ENCODE measurements at places on chromosomes 3 and 15.

- DNase-seq: no peak
Observed at GRCh38 chr3:127371334-127371733, 83.5 kb upstream of the PRR20G start.

DNA sequence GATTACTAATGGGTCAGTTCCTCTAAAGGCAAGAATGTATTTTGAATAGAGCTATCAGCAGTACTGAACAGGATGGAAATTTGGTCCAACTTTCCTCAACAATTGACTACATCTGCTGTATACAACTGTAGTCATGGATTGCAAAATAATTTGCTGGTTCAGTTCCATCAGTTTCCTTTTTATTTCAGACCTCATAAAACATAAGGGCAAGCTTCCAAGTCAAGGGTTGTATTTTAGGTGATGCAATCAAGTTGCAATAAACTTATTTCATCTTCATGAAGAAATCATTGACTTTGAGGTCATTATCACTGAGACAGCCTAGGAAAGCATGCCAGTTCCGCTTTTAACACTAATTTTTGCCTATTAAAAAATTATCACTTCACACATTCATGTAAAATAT, 90.4 kb upstream of the TSEN2 start:
- DNase-seq: no peak

GRCh38 chr3:131561511-131561910, 58.7 kb upstream of the MRPL3 start:
- no peak for DNase-seq

DNA sequence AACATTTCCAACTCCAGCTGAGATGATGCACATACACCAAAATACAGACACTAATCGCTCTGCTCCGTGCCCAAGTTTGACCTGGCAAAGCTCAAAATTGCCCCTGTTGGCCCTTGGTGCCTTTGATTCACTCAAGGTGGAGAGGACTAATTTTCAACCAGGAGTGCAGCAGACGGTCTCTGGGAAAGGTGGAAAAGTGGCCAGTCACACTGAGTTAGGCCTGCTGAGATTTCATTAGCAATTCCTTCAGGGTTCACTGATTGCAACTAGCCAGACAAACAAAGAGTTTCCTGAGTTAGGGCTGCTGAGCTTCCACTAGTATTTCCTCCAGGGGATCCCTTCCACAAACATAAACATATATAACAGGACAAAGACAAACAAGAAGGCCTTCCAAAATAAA, 28.7 kb upstream of the LHFPL4 start:
- DNase-seq: no peak

- DNase-seq: no peak
Observed at GRCh38 chr3:104526901-104527401, 839.8 kb upstream of the ALCAM start.

- no peak for DNase-seq
Observed at GRCh38 chr3:23981136-23981535, 36.0 kb downstream of the NR1D2 start.

All from activated naive CD4-positive, alpha-beta T cell treated with Interleukin-2 at 50 U/mL for 16 hours (primary cell).